ENCODE measurements at places on chromosomes 1 and 21.

DNA sequence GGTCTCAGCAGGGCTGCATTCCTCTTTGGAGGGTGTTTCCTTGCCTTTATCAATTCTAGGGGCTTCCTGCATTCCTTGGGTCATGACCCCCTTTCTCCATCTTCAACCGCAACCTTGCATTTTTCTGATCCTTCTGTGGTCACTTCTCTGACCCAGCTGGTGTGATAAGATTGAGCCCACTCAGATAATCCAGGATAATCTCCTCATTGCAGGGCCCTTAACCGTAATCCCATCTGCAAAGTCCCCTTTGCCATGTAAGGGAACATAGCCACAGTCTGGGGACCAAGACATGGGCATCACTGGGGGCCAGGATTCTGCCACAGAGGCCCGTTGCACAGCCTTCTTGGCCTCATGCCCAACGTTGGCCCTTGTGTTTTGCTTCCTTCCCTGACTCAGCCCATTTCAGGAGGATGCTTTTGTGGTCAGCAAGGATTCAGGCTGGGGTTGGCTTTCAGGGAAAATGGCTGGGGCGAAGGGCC lies 35.0 kb upstream of the IL19 start:
- no peaks in the 10 kb centered on the region for H3K27me3 ChIP-seq
- no peak for DNase-seq
- peak overlapping the region; percentile 93 for H3K27ac ChIP-seq
- H3K4me3 ChIP-seq, result no peak overlapping the region
- H3K4me1 ChIP-seq, result peaks cover 58% of the 10 kb centered on the region

- DNase-seq, result no peak
- peaks cover 1% of the 10 kb centered on the region for H3K27me3 ChIP-seq
- no peaks in the 10 kb centered on the region for H3K36me3 ChIP-seq
- no peak overlapping the region for H3K27ac ChIP-seq
- H3K4me1 ChIP-seq, result peaks cover 25% of the 10 kb centered on the region
- peak overlapping the region; percentile 86 for H3K4me3 ChIP-seq
Observed at GRCh38 chr1:148363439-148363810, 119.7 kb downstream of the PPIAL4G start.

DNA sequence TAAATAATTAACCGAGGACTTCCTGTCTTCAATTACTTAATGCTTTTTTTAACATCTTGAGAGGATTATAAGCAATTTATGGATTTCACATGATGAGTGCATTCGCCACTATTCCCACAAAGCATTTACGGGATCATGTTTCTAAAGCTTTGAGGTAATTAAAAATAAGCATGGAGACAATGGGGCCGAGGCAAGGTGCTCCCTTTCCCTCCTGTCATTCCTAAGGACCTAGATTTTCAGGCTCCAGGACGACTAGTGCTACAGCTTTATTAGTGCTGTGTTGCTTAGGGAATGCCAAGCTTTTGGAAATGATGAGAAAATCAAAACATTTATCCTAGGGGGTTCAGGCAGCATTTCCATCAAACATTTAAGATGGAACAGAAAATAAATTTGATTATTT lies 209.2 kb downstream of the KCTD3 start:
- no peak overlapping the region for H3K27ac ChIP-seq
- H3K4me3 ChIP-seq, result no peak overlapping the region
- DNase-seq, result no peak
- no peaks in the 10 kb centered on the region for H3K27me3 ChIP-seq
- H3K36me3 ChIP-seq, result peaks cover 2% of the 10 kb centered on the region
- H3K4me1 ChIP-seq, result no peaks in the 10 kb centered on the region

GRCh38 chr1:235052067-235053008 lies 76.3 kb downstream of the TOMM20 start:
- H3K4me3 ChIP-seq, result no peak overlapping the region
- H3K27ac ChIP-seq, result no peak overlapping the region
- H3K4me1 ChIP-seq, result peaks cover 3% of the 10 kb centered on the region
- no peaks in the 10 kb centered on the region for H3K36me3 ChIP-seq
- no peaks in the 10 kb centered on the region for H3K27me3 ChIP-seq

GRCh38 chr1:230306169-230306568 lies 120.0 kb downstream of the PGBD5 start:
- peaks cover 4% of the 10 kb centered on the region for H3K4me1 ChIP-seq
- peaks cover 33% of the 10 kb centered on the region for H3K27me3 ChIP-seq
- H3K4me3 ChIP-seq, result no peak overlapping the region
- DNase-seq, result no peak
- no peaks in the 10 kb centered on the region for H3K36me3 ChIP-seq

DNA sequence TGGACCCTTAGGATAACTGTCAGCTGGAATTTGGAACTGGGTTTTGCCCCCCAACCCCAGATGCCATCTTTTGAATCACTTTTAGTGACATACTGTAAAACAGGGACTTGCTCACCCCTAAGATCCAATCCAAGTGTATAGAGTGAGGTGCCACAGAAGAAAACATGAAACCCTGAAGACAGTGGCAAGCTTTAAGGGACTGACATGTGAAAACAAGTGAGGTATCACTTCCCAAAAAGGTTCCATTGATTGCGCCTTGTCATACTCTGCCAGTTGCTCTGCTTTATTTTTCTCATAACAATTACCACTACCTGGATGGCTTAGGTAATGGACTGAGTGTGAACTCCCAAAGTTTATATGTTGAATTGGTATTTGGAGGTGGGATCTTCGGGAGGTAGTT lies 115.6 kb downstream of the CSMD2 start:
- no peaks in the 10 kb centered on the region for H3K36me3 ChIP-seq
- no peak for DNase-seq
- H3K27ac ChIP-seq, result no peak overlapping the region
- no peak overlapping the region for H3K4me3 ChIP-seq

GRCh38 chr1:32334864-32335534 lies 1.0 kb downstream of the MARCKSL1 start:
- H3K4me1 ChIP-seq, result peaks cover 37% of the 10 kb centered on the region
- H3K36me3 ChIP-seq, result peaks cover 43% of the 10 kb centered on the region
- peak overlapping the region; percentile 24 for H3K27ac ChIP-seq
- H3K27me3 ChIP-seq, result no peaks in the 10 kb centered on the region

DNA sequence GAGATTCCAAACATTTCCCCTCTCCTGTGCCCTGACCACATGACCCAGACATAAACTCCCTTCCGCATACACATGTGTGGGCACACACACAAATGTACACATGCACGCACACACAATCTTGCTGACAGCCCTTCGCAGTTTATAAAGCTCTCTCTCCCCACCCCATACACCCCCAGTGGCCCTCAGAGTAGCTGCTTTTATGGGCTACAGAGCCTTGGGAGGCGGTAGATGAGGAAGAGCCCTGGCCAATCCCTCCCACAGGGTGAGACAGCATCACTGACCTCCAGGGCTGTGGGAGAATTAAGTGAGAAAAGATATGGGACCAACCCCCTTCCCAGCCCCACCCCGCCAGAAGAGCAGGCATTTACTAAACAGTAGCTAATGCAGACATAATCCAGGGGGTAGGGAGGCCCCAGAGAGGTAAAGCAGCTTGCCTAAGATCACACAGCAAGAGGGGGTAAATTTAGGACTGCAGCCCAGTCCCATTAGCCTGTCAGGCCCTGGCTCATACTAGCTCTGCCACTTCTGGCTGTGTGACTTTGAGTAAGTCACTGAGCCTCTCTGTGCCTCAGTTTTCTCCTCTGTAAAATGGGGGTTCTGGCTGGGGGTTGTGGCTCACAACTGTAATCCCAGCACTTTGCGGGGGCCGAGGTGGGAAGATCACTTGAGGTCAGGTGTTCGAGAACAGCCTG lies 5.1 kb downstream of the SDC3 start:
- no peak for DNase-seq
- no peak overlapping the region for H3K27ac ChIP-seq
- peaks cover 13% of the 10 kb centered on the region for H3K27me3 ChIP-seq
- peaks cover 5% of the 10 kb centered on the region for H3K4me1 ChIP-seq

- no peaks in the 10 kb centered on the region for H3K36me3 ChIP-seq
- H3K27me3 ChIP-seq, result no peaks in the 10 kb centered on the region
- H3K27ac ChIP-seq, result no peak overlapping the region
- DNase-seq, result no peak
Observed at GRCh38 chr1:177017287-177017852, 147.1 kb downstream of the ASTN1 start.

DNA sequence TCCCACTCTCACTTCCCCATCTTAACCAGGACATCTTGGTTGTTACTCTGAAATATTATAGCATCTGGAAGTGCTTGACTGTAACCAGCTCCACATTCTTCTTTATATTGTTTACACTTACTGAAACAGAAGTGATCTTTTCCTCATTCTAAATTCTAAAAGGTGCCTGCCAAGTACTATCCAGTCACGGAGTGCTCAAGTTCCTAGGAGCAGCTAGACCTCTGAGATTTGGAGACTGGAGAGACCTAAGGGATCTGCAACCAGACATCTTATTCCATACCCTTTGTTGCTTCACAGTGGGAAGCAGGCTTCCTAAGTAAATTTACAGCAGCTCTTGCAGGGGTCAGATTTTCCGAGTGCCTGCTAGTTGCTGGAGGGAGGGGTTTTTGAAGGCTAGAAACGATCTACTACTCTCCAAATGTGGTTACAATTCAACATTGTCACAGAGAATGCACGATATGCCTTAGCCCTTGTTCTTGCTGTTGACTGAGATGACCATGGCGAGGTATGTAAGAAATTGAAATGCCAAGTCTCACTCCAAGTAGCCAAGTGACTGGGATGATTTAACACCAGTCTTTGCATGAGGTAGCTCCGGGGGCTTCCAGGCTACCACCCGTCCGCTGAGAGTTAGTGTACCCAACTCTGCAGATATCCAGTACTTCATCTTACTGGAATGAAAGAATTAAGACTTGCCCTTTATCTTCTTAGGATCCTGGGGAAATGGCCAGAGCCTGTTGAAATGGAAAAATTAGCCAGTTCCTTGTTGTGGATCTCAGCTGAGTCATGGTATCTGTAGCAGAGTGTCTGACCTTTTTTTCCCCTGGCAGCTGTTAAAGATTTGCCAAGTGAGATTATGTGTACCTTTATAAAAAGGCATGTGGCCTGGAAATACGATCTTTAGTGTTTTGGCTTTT lies 150.8 kb downstream of the MAST2 start:
- no peak overlapping the region for H3K4me3 ChIP-seq
- DNase-seq, result no peak
- H3K36me3 ChIP-seq, result no peaks in the 10 kb centered on the region

DNA sequence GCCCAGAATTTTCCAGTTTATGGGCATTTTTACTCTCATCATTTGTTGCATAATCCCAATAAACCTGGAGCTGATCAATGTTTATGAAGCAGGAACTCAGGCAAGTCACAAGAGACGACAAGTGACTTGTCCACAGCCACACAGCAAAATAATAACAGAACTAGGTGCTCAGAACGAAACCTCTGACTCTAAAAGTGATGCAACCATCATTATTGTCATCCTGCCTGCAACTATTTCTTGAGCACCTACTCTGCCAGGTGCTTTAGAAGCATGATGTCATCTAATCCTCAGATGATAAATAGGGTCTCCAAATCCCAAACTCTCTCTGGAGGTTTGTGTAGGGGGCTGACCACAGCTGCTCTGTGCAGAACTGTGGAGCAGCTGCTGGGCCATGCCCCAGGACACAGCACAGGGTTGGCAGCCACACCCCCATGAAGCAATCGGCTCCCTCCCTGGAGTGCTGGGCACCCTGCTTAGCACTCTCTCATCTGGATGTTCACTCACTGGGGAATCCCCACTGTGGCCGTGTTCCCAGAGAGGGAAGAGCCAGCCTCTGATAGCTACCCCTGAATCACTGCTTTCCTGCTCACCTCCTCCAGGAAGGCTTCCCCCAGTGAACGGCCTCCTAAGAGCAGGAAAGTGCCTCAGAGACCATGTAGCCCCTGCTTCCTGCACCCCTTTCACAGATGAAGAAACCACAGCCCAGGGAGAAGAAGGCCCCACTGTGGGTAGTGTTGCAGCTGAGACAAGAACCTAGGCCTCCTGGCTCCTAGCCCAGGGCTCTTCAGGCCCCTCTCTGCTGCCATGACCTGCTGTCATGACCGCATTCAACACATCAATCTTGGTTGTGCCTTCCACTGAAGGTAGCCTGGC lies 2.1 kb downstream of the TTC22 start:
- peak overlapping the region; percentile 92 for H3K27ac ChIP-seq
- peak; percentile 23 for DNase-seq
- H3K27me3 ChIP-seq, result no peaks in the 10 kb centered on the region
- peaks cover 29% of the 10 kb centered on the region for H3K36me3 ChIP-seq
- peaks cover 64% of the 10 kb centered on the region for H3K4me1 ChIP-seq
- H3K4me3 ChIP-seq, result peak overlapping the region; percentile 97

DNA sequence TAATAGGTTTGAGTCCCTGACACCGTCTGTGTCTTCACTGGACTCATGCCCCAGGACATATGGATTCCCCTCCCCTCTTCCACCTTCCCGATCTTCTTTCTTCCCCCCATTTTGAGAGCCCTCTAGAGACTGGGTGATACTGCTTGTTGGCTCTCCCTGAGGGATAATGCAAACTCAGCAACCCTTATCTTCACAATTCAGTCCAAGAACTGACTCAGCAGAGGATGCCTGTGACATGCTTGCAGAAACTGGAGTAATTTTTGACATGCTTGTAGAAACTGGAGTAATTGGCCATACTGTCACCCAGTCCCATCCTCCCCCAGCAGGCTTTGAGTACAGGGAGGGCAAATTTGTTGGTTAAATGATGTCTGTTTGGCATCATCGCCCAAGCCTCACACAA lies 127.6 kb upstream of the CTTNBP2NL start:
- H3K36me3 ChIP-seq, result no peaks in the 10 kb centered on the region
- H3K27me3 ChIP-seq, result peaks cover 53% of the 10 kb centered on the region
- H3K27ac ChIP-seq, result no peak overlapping the region
- H3K4me1 ChIP-seq, result no peaks in the 10 kb centered on the region
- no peak overlapping the region for H3K4me3 ChIP-seq
- DNase-seq, result no peak

DNA sequence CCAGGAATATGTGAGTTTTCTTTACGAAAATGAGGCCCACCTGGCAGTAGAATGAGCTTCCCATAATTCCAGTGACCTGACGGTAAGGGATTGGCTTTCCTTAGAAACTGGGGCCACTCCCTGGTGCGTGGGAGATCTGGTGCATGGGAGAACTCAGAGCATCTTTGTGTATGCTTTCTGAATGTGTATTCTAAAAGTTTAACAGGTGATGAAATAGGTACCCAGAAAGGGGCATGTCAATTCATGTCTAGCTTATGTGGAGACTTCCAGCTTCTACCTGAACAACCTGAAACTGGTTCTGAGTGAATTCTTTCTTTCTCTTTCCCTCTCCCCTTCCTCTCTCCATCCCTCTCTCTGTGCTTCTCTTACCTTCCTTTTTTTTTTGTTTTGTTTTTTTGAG lies 15.2 kb upstream of the FCRLA start:
- no peaks in the 10 kb centered on the region for H3K4me1 ChIP-seq
- H3K4me3 ChIP-seq, result no peak overlapping the region
- peaks cover 63% of the 10 kb centered on the region for H3K27me3 ChIP-seq
- DNase-seq, result no peak

DNA sequence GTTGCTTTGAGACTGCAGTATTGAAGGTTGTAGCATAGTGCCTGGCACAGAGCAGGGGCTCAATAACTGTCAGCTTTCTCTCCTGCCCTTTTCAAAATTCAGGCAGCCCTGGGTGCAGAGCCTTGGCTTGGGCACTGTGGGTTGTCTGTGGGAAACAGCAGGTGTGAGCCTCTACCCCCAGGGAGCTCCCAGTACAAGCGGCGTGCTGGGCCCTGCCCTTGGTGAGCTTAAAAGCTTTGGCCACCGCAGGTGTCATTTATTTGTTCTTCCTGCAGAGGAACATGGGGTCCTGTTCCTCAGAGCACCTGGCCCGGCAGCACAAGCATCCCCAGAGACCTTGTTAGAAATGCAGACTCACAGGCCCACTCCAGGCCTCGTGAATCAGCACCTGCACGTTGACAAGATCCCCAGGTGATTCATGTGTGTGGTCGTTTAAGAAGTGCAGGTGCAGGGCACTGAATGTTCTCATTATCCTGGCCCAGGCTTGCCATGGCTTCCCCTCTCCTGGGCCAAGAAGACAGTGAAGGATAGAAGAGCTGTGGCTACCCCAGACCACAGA lies 29.9 kb upstream of the IGSF21 start:
- no peak overlapping the region for H3K27ac ChIP-seq
- no peak overlapping the region for H3K4me3 ChIP-seq
- DNase-seq, result no peak
- H3K27me3 ChIP-seq, result peaks cover 9% of the 10 kb centered on the region
- peaks cover 2% of the 10 kb centered on the region for H3K36me3 ChIP-seq
- H3K4me1 ChIP-seq, result no peaks in the 10 kb centered on the region
